Retinal pigment epithelial cell (primary cell): ENCODE measurements at places on chromosomes 11 and 22.

DNA sequence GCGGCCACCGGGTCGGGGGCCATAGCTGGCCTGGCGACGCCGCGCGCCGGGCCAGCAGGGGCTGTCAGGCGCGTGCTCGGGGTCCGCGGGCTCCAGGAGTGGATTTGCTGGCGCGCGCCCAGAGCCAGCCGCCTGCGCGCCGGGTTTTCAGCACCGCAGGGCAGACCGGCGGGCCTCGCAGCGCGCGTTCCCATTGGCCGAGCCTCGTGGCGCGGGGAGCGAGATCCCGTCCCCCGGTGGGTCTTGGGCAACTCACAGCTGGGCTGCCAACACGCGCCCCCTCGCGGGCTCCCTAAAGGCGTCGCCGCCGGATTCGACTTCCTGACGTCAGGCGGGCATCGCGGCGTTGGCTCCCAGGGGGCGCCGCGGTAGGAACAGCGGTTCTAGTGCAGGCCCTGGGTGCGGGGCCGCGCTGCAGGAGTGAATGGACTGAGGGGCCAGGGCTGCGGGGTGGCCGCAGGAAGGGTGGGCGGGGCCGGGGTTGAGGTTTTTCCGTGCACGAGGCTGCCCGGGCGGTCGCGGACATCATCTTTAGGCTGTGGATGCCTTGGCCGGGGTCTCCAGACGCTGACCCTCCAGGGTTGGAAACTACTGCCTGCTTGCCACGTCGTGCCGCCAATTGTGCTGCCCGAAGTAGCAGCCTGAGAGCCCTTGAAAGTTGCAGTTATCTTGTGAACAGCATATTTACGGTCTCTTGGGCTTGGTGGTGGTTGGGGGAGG lies at the start of gene FADS1:
TSS of gene FADS1 (minus strand) at position 268 of the 720 bp plus-strand sequence. CDS start at position 194, 74 bp downstream.
- DNase-seq = peak; percentile 87

GRCh38 chr11:85385547-85385946 lies 241.6 kb downstream of the DLG2 start:
- DNase-seq = no peak

- DNase-seq = peak; percentile 95
Measured at GRCh38 chr22:27531782-27532530, 269.6 kb downstream of the MN1 start.

DNA sequence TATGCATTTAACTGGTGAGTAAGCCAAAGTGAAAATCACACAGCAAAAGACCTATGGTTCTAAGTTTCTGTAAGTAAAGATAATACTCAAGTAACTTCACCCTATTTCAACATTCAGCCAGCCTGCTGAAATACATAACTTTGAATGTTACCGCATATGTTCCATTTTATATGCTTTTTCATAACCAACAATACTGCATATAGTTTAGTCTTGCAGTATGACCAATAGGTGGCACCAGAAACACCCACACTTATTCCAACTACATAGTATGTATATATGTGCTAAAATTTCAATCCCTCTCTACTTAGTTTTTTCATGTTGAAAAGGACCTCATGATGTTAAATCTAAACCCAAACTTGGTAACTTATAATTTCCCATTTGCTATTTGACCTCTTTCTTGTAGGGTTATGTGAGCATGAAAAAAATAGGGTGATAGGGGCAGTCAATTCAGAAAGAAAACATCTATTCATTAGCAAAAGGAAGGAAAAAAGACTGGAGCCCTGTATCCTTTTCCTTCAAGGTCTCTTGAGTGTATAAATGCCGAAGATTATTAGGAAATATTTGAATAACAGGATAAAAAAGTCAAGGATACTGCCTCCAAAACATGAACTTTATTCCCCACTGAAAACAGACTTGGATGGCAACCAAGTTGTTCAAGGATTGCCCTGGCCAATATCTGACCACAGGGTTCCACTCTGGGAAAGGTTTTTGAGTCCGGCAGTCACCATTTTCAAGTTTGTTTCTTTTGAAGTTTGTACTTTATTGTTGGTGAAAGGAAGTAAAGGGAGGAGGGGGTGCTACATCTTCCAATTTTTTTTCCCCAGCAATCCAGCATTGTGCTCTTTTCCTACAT lies 23.8 kb upstream of the FZD4 start:
- no peak for DNase-seq

DNA sequence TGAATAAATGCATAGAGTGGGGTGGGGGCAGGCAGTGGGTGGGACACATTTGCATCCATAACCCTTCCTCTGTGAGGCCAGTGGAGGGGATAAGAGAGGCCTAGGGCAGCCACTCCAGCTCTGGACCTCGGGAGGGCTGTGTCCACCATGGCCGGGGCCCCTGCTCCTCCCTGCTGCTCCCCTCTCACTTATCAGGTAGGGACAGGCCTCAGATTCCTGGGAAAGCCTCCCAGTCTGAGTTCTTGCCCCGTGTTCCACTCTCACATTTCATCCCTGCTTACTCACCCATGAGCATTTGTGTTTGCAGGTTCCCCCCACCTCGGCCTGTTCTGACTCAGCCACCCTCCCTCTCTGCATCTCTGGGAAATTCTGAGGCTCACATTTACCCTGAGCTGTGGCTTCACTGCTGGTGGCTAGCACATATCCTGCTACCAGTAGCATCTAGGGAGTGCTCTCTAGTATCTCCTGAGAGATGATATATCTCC lies 128.7 kb upstream of the TOP3B start:
- DNase-seq = peak; percentile 49

- no peak for DNase-seq
Measured at GRCh38 chr11:121651257-121651605, 198.5 kb upstream of the SORL1-AS1 start.

- DNase-seq = no peak
Measured at GRCh38 chr11:74464746-74465145, 2.6 kb downstream of the KCNE3 start.

- DNase-seq = no peak
Measured at GRCh38 chr11:8017071-8017470, 29.9 kb downstream of the EIF3F start.

DNA sequence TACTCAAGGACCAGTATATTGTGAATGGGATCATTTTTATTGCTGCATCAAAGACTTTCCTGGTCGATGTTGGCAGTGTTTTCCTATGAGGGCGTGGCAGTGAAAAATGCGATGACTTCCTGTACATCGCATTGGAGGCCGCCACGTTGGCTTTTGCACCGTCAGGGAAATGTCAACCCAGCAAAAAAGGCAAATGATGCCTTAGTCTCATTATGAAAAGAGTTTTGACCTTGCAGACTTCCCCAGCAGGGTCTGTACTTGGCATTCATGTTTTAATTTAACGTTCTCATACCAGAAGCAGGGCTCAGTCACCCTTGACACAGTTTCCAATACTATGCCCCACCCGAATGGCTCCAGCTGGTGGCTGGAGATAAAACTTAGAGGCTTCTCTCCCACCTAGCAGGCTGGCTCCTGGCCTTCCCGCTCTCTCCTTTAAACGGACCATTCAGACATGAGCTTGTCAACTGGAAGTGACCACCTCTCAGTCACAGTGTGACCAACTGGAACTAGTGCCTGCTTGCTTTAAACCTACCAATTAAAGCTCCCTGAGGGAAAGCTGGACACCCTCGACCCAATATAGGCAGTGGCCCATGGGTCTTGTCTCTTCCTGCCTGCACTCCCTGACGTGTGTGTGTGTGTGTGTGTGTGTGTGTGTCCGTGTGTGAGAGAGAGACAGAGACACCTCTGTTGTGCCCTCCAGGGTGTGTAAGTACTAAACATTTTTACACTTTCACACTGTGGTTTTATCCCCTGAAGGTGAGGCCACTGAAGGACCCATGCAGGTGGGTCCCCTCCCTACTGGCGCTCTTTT lies 8.7 kb upstream of the GDPD5 start:
- DNase-seq = no peak

- no peak for DNase-seq
Measured at GRCh38 chr11:48270621-48271020, 7.0 kb downstream of the OR4X1 start.

GRCh38 chr11:86442420-86442819 lies 67.7 kb downstream of the CCDC81 start:
- DNase-seq = no peak

DNA sequence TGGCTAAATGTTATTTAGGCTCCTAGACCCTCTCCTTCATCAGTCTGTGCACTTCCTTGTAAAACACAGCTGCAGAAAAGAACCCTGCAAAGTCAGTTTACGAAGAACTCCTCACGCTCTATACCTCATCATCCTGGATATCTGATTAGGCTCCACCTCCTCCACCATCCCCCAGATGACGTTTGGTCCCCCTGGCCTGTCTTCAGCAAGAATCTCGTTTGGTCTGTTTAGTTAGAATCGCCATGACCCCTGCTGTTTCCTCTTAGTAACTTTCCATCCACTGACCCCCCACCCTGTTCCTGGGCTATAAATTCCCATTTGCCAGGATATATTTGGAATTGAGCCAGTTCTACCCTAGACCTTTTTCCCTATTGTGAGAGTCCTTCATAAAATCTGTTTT lies 214.1 kb downstream of the OPCML start:
- no peak for DNase-seq

GRCh38 chr11:114064216-114064615 lies 4.7 kb downstream of the ZBTB16 start:
- DNase-seq = no peak

- no peak for DNase-seq
Measured at GRCh38 chr11:291281-292210, 2.6 kb downstream of the PGGHG start.

DNA sequence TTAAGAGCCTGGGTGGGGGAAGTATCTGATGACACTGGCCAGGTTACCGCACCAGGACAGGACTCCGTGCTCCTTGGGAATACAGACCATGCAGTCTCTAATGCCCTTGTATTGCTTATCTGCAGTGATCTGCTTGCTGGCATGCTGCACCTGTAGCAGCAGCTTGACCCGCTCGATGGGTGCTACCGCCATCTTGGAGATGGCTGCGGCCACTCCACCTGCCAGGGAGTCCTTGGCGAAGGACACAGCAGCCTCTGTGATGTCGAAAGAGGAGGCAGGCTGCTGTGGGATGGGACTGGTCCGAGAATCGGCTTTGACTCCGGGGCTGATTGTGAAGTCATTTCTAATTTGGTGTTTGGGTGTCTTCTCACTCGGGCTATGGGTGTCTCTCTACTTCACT lies 3.1 kb downstream of the WBP2NL start:
- DNase-seq = no peak

GRCh38 chr11:70717936-70718595 lies 319.7 kb downstream of the CTTN start:
- no peak for DNase-seq

DNA sequence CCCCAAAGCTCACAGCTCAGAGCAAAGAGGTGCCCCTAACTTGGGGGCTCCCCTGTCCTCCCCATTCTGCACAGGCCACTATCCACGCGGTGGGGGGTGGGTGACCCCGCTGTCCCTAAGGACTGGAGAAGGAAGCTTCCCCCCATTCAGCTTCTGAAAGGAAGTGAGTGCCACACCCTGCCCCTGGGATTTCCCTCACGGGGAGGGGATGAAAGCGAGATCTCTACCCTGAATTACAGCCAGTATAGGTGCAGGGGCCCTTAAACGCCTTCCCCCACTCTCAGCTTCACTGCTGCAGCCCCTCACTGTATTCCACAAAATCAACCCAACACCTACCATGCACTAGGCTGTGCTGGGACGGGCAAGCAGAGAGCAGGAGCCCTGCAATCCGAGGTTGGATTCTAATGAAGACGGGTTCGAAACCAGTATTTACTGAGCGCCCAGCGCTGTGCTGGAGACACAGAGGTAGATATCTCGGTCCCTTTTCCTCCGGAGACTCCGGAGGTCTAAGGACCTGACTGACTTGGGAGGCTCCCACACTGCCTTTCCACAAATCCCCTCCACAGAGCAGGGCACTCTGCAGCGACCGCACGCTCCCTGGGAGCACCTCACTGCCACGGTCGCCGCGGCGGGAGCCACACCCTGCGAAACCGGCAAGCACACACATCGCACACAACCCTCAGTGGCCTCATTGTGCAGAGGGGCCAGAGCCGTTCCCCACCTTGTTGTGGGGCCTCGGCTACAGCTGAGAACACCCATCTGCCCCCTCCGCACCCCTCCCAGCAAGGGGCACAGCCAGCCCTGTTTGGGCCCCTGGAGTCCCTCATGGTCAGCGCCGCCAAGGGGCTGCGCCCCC lies 1.8 kb downstream of the AHNAK start:
- DNase-seq = no peak
